Endothelial cell of umbilical vein (primary cell): ENCODE measurements at places on chromosomes 3 and 15. TPM values are rescaled to one million over a fixed set of nuclear protein-coding genes. Genes with fewer than 3 reads are reported as not detected.

DNA sequence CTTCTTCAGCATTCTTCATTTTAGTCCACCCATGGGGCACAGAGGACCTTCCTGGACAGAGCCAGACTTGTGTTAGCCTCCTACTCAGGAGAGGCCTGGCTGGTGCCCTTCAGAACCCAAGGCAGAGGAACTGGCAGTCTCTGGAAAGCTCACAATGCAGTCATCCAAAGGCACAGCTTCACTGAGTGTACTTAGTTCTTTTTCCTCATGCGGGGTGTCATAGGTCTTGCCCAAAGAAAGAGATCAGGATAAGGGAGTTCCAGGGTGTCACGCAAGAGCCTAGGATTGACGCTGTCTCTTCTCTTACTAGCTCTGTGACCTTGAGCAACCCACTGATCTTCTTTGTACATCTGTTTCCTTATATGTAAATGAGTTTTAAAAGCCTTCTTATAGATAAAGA lies 58.7 kb downstream of the CD200 start:
- no peak for DNase-seq

DNA sequence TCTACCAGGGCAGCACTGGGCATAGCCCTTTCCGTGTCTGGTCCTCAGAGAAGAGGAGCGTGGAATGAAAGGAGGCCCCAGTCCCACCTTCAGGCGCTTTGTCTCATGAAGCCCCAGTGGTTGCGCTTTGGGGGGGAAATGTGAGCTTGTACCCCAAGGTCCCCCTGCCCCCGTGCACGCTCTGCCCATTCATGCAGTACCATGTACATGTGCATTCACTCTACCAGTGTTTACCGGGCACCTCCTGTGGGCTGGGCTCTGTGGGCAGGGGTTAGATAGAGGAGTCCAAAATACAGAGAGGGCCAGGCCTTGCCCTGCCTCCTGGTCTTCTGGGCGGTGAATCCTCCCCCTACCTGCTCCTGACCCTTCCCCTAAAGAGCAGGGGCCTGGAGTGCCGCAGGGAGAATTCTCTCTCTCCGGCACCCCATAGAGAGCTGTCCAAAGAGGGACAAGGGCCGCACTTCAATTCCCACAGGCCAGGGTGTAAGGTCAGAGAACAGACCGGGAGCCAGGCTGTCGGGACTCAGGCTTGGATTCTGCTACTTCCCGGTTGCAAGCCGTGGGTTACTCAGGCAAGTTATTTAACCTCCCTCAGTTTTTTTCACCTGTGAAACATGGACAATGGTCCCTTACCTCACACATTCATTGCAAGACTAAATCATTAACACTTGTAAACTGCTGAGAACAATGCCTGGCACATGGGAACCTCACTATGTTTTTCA lies 153.4 kb downstream of the MEGF11 start:
- DNase-seq = no peak

DNA sequence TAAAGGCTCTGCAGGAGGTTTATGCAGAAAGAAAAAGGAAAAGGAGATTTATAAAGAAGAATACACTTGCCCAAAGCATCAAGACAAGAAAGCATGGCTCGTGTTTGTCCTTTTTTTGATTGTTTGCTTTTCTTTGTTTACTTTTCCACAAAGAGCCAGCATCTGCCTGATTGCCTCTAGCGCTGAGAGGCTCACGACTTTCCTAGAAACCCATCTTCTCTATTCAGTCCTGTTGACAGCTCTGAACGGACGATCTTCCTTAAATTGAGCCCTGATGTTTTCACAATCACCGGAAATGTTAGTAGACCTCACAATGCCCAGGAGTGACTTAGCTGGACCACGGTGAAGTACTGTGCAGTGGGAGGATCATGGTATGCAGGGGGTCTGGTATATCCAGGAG lies 12.4 kb downstream of the GP5 start:
- no peak for DNase-seq

SEMA3B gene
- 1.2 and 1.4 TPM in 2 replicates for polyA plus RNA-seq

DNA sequence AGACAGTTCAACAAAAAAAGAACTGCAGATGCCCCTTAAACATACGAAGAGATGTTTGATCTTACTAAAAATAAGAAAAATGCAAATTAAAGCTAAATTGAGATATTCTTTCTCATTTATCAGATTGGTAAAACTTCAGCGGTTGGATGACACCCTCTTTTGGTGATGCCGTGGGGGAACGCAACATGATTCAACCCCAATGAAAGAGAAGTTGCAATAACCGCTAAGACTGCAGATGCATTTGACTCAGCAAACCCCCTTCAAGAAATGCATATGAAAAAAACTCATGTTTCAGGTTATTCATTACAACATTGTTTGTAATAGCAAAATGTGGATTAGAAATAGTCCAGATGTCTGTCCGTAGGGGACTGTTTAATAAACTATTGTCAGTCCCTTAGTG lies 3.6 kb downstream of the KLHL6 start:
- DNase-seq = no peak

GRCh38 chr3:15007681-15008141 lies 57.4 kb downstream of the MRPS25 start:
- no peak for DNase-seq

DNA sequence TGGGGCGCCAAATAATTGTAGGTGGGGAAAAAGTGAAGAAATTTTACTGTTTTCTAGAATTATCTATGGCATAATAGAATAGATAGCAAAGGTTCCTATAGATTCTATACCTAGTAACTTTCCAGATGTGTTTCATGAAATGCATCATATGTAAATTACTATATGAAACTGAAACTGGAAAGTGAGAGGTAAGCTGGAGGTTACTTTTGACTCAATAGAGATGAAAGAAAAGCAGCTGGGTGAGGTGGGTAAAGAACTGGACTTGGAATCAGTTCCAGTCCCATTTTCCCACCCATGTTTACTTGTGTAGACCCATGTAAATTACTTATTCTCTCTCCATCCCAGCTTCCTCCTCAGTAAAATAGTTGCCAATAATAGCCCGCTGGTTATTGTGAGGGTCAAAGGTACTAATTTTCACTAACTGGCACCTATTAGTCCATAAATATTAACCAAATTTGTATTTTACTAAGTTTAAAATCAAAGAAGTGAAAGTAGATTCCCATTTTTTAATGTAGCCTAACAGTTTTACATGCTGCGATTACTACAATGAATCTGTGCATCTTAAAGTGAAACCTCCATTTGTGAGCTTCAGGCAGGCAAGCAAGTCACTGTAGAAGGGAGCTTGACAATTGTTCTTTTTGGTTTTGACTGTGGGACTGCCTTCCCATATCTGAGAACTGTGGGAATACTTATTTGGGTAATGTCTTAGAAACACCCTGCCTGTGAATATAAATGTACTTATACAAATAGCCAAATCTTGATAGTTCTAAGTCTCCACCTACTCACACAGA lies 312.1 kb downstream of the SLC9A9 start:
- no peak for DNase-seq

SERP1 gene
- 103 and 135 TPM in 2 replicates for polyA plus RNA-seq

DNA sequence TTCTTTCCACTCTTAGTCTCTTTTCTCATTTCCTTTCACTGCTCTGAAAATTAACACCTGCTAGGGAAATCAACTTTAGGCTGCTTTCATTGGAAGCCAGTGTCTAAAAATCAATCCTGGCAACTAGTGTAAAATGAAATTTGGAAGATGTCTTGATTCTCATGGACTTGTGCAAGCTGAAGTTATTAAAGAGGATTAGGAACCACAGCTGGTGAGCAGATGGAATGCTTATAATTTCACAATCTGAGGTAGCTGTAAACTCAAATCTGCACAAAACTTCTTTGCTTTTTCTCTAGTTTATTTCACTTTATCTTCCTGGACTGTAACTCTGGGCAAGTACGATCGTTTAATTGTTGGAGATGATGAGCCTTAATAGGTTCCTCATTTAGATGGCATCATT lies 175.6 kb downstream of the GHSR start:
- DNase-seq = no peak

DNA sequence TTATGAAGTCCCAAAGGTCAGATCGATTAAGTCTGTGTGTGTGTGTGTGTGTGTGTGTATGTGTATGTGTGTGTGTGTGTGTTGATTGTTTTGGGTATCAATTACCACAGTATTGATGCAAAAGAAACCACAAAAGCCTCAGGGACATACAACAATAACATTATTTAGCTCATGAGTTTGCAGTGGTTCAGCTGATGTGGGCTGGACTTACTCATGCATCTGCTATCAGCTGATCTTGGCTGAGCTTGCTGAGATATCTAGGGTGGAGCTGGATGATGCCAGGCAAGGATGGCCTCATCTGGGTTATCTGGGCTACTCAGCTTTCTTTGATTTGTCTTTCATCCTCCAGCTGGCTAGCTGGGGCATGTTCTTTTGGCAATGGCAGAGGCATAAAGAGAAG lies 82.4 kb upstream of the PRR23C start:
- DNase-seq = no peak

DNA sequence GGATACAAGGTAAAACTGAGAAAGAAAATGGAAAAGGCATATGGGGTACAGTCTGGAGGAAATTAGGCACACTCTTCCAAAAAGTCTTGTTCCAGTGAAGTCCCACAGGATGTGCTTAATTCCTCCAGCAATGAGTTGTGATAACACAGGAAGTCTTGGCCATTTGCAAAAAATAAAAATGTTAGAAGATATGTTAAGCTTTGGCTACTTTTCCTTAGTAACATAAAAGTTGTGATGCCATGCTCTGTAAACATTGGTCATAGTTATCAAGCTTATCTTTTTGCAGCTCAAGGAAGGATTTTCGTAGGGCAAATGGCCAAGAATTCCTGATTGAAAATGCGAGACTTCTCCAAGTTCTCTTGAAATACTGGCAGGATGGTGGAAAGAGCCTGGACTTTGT lies 26.4 kb downstream of the LNP1 start:
- peak; percentile 44 for DNase-seq

PIGZ gene
- polyA plus RNA-seq = 6.5 and 7.0 TPM in 2 replicates

- peak; percentile 6 for DNase-seq
Observed at GRCh38 chr3:43998836-43999727, 242.6 kb upstream of the TOPAZ1 start.

GRCh38 chr3:160754371-160754854 lies 1.6 kb upstream of the PPM1L start:
- peak; percentile 64 for DNase-seq

- peak; percentile 49 for DNase-seq
Observed at GRCh38 chr3:33438881-33439545, 1.2 kb downstream of the UBP1 start.

GRCh38 chr3:166829896-166830295 lies 550.2 kb downstream of the ZBBX start:
- no peak for DNase-seq

DNA sequence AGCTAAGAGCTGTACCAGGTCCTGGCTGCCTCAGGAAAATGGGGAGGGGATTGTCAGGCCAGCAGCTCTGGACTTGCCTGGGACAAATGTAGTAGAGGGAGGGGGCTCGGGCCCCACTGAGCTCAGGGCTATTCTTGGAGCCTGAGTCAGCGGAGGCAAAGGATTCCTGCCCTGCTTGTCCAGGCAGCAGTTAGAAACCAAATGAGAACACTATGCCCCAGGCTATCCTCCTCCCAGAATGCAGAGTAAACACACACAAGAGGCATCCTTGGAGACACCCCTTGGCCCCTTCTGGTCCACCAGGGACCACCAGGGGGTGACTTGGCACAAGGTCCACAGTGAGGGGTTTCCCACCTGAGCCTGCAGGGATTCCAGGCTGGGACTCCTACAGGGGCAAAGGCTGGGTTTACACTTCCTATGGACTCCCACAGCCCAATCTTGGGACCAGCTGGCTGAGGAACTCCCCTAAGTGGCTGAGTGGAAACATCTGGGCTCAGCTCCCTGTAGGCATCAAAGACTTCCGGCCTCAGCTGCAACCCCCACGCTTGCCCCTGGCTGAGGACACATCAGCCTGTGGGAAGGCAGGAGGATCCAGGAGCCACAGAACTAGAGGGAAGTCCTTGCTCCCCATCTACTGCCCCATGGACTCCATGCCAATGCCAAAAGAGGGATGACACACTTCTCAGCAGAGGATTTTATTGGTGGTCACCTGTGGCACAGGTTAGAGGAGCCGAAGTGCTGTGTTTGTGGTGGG lies 3.4 kb upstream of the COL7A1 start:
- no peak for DNase-seq

GRCh38 chr3:186849374-186849975 lies 7.0 kb downstream of the ADIPOQ start:
- DNase-seq = peak; percentile 74

HIGD2B gene
- polyA plus RNA-seq = not detected in 2 replicates

GRCh38 chr3:47193871-47194859 lies 30.3 kb upstream of the SETD2 start:
- no peak for DNase-seq

GRCh38 chr3:100060685-100061484 lies 53.4 kb downstream of the FILIP1L start:
- no peak for DNase-seq

- no peak for DNase-seq
Observed at GRCh38 chr3:126537116-126537729, 13.3 kb downstream of the CHST13 start.

DNA sequence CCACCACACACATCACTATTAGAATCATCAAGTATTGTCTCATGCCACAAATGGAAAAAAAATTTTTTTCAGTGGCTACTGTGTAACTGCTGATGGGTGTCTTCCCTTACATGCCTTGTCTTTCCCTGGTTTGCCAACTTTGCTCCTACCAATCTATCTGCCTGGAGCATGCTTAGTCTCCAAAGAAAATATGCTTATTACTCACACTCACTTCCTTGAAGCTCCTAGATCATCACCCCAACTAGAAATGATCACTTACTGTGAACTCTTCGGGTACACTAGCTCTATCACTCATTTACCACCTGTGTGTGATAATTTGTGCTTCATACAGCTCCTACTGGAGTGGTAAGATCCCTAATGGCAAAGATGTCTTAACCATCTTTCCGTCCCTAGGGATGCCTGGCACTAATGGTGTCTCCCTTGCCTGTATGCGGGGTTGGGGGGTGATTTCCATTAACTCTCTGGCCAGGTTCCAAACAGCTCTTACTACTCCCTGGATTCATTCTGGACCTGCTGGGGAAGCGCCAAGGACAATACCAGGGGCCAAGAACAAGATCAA lies 799 bp downstream of the VPS33B start:
- no peak for DNase-seq

GRCh38 chr15:41790756-41791546 lies 16.7 kb downstream of the MAPKBP1 start:
- DNase-seq = peak; percentile 85

DNA sequence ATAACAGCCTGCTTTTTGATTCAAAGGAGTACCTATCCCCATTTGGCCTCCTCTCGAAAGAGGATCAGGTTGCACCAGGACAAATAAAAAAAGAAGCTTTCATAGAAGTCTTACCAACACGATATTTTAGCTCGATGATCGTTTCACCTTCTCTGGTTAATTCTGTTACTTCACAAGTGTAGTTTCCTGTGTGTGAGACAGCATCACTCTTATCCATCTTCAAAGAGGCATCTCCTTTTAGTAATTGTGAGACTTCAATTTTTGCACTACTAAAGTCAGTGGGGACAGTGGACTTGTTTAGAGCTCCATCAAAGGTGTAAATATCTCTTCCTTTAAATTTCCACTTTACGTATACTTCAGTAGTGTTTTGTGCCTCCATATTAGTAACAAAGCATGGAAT lies 11.0 kb downstream of the CD47 start:
- no peak for DNase-seq

ATP13A4 gene
- 0.03 TPM in 1 of 2 replicates, not detected in the other for polyA plus RNA-seq

- DNase-seq = no peak
Observed at GRCh38 chr3:186254676-186255650, 107.1 kb downstream of the DGKG start.

- DNase-seq = no peak
Observed at GRCh38 chr3:175591375-175591774, 732.2 kb downstream of the NAALADL2 start.

GRCh38 chr15:89851673-89852341 lies 37.2 kb upstream of the ANPEP start:
- peak; percentile 59 for DNase-seq

ACP3 gene
- polyA plus RNA-seq = not detected in 2 replicates

CHRFAM7A gene
- polyA plus RNA-seq = 1.2 and 1.5 TPM in 2 replicates

P2RY14 gene
- not detected in 2 replicates for polyA plus RNA-seq
